ENCODE measurements at places on chromosomes 2 and 18. TPM values are rescaled to one million over a fixed set of nuclear protein-coding genes. Genes with fewer than 3 reads are reported as not detected.

The SLC4A5 gene
- total RNA-seq, result 0.61 TPM

The AMER3 gene
- not detected for total RNA-seq

The NR4A2 gene
- 9.0 TPM for total RNA-seq

The SERPINB3 gene
- total RNA-seq, result not detected

The DSG3 gene
- not detected for total RNA-seq

The NETO1 gene
- not detected for total RNA-seq

The NTSR2 gene
- 1.0 TPM for total RNA-seq

DNA sequence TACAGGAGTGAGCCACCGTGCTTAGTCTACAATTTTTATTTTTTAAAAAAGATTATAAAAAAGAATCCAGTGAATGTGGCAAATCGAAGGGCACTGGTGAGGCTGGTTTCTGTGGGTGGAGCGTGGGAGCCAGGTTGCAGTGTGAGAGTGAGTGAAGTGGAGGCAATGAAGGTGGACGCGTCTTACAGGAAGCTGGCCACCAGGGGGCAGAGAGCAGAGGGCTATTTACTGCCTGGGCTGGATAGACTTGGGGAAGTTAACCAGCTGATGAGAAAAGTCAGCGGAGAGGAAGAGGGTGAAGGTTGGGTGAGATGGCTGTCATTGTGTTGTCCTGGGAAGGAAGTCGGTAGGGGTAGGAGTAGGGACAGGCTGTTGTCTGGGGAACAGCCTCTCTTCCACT lies 6.8 kb downstream of the SCTR start:
- H3K27ac ChIP-seq, result no peak overlapping the region
- H3K4me3 ChIP-seq, result no peak overlapping the region
- peak; percentile 79 for DNase-seq

GRCh38 chr2:36330473-36331395 lies 24.8 kb upstream of the CRIM1 start:
- H3K27me3 ChIP-seq, result no peaks in the 10 kb centered on the region
- DNase-seq, result no peak
- H3K4me1 ChIP-seq, result no peaks in the 10 kb centered on the region
- no peak overlapping the region for H3K27ac ChIP-seq
- H3K4me3 ChIP-seq, result no peak overlapping the region

GRCh38 chr18:22250591-22250996 lies 81.2 kb downstream of the GATA6 start:
- no peak overlapping the region for H3K27ac ChIP-seq
- DNase-seq, result peak; percentile 16
- no peaks in the 10 kb centered on the region for H3K36me3 ChIP-seq
- H3K4me1 ChIP-seq, result peaks cover 6% of the 10 kb centered on the region
- H3K27me3 ChIP-seq, result no peaks in the 10 kb centered on the region

- no peaks in the 10 kb centered on the region for H3K27me3 ChIP-seq
- no peaks in the 10 kb centered on the region for H3K36me3 ChIP-seq
- no peak for DNase-seq
- H3K27ac ChIP-seq, result no peak overlapping the region
- peaks cover 6% of the 10 kb centered on the region for H3K4me1 ChIP-seq
These were observed 4.2 kb upstream of the PROC start for GRCh38 chr2:127413782-127414637.

DNA sequence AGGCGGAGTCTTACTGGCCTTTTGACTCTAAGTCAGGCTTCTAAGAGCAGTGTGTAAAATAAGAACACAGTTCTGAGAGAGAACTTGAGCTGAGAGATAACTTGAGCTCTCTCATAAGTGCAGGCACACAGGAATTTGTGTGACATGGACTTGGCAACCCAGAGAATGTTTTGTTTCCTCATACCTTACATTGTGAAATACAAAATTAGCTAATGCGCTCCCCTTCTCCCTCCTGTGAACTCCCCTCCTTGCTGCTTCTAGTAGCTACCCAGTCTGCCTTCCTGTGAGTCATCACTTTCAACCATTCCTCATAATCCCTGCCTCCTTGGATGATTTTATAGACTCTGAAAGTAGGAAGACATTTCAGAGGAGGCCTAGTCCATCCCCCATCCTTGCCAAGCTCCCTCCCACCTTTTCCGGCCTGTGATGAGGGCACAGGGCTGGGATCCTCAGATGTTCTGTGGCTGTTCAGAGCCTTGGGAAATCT lies 22.6 kb downstream of the FER1L5 start:
- peaks cover 9% of the 10 kb centered on the region for H3K4me1 ChIP-seq
- peak overlapping the region; percentile 58 for H3K27ac ChIP-seq
- no peaks in the 10 kb centered on the region for H3K27me3 ChIP-seq
- peak; percentile 72 for DNase-seq
- no peaks in the 10 kb centered on the region for H3K36me3 ChIP-seq

GRCh38 chr2:79782576-79783452 lies 270.0 kb downstream of the CTNNA2 start:
- no peaks in the 10 kb centered on the region for H3K27me3 ChIP-seq
- H3K27ac ChIP-seq, result no peak overlapping the region

DNA sequence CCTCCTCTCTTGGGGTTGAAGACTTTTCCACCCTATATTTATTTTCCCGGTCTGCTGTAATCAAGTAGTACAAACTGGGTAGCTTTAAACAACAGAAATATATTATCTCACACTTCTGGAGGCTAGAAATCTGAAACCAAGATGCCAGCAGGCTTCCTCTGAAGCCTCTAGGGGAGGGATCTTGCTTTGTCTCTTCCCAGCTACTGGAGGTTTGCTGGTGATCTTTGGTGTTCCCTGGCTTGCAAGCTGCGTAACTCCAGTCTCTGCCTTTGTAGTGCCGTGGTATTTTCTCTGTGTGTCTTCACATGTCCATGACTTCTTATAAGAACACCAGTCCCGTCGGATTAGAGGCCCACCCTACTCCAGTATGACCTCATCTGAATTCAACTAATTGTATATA lies 44.4 kb downstream of the MYO3B start:
- no peaks in the 10 kb centered on the region for H3K36me3 ChIP-seq
- no peak overlapping the region for H3K4me3 ChIP-seq
- DNase-seq, result no peak

DNA sequence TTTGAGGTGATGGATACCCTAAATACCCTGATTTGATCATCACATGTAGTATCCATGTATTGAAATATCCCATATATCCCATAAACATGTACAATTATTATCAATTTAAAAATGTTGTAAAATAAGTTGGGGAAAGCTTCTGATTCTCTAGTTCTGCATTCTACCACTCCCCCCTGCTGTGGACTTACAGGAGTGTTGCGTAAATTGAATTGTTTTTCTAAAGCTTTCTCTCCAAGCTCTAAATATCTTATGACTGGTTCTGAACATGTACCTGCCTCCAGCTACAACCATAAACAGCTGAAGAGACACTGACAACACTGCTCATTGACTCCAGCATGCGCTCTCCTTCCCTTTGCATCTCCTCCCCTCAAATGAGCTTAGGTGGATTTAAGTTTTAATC lies 145.2 kb downstream of the MGAT5 start:
- peaks cover 9% of the 10 kb centered on the region for H3K4me1 ChIP-seq
- no peaks in the 10 kb centered on the region for H3K27me3 ChIP-seq
- no peaks in the 10 kb centered on the region for H3K36me3 ChIP-seq
- H3K27ac ChIP-seq, result no peak overlapping the region

- H3K4me3 ChIP-seq, result no peak overlapping the region
- H3K36me3 ChIP-seq, result no peaks in the 10 kb centered on the region
- H3K27me3 ChIP-seq, result no peaks in the 10 kb centered on the region
- peaks cover 21% of the 10 kb centered on the region for H3K4me1 ChIP-seq
- H3K27ac ChIP-seq, result peak overlapping the region; percentile 71
These were observed 15.8 kb upstream of the CYP1B1 start for GRCh38 chr2:38091760-38092159.

GRCh38 chr18:59114160-59114559 lies 25.5 kb upstream of the SEC11C start:
- no peaks in the 10 kb centered on the region for H3K36me3 ChIP-seq
- no peaks in the 10 kb centered on the region for H3K4me1 ChIP-seq
- H3K27ac ChIP-seq, result no peak overlapping the region
- no peaks in the 10 kb centered on the region for H3K27me3 ChIP-seq

DNA sequence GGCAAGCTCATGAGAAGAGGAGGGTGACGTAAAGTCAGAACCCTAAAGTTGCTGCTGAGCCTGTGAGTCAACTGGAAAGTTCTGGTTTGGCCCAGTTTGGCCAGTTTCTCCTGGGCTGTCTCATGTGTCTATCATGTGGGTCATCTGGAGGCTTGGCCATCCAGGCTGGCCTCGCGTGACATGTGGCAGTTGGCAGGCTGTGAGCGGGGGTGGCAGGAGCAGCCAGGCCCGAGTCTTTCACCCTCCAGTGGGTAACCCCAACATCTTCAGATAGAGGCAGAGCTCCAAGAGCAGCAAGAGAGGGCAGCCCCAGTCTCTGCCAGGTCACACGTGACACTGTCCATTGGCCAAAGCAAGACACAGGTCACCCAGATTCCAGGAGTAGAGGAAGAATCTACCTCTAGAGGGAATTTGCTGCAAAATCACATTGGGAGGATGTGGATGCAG lies 51.5 kb downstream of the FHOD3 start:
- H3K27me3 ChIP-seq, result no peaks in the 10 kb centered on the region
- H3K4me3 ChIP-seq, result no peak overlapping the region
- no peaks in the 10 kb centered on the region for H3K36me3 ChIP-seq
- no peak overlapping the region for H3K27ac ChIP-seq
- DNase-seq, result peak; percentile 51

DNA sequence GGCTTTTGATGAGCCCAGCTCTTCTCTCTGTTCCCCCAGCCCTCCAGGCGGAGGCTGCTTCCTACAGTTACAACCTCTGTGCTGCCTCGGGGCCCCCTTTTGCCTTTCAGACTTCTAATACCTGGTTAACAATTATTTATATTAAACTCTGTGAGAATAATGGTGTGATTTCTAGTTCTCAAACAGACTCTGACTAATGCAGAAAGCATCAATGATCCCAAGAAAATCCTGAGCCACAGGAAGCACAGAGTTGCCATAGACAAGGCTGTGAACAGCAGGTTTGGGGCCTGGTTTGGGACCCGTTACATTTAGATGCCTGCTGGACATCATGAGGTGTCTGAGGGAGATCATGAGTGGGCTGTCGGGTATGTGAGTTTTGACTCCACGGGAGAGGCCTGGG lies 37.4 kb upstream of the MYO3B start:
- H3K4me1 ChIP-seq, result peaks cover 7% of the 10 kb centered on the region
- H3K27ac ChIP-seq, result no peak overlapping the region
- H3K27me3 ChIP-seq, result no peaks in the 10 kb centered on the region

DNA sequence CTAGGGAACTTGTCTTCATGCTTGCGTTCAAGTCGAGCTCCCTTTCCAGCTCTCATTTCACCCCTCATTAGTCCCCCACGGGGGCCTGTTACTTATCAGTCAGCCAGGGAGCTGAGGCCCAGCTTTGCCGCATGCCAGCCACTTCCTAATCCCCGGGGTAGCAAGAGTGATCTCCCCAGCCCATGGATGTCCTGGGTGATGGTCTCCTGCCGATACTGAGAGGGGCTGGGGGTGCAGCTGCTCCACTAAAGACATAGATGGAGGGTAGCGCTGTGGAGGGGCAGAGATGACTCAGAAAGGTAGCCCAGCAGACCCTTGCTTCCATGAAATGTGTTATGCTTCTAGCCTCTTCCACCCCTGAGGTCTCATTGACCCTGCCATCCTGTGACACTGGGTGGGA lies 314.0 kb upstream of the EPAS1 start:
- H3K36me3 ChIP-seq, result no peaks in the 10 kb centered on the region
- no peaks in the 10 kb centered on the region for H3K27me3 ChIP-seq
- H3K27ac ChIP-seq, result no peak overlapping the region
- H3K4me3 ChIP-seq, result no peak overlapping the region

- no peak for DNase-seq
- no peak overlapping the region for H3K27ac ChIP-seq
- no peaks in the 10 kb centered on the region for H3K27me3 ChIP-seq
- H3K4me1 ChIP-seq, result no peaks in the 10 kb centered on the region
- H3K36me3 ChIP-seq, result no peaks in the 10 kb centered on the region
- no peak overlapping the region for H3K4me3 ChIP-seq
These were observed 440.9 kb upstream of the UBE2E3 start for GRCh38 chr2:180539541-180539940.

Measured in adrenal gland (tissue), 19 donors.